ENCODE measurements at places on chromosomes 16 and 17.

GRCh38 chr16:68644715-68645493, at the start of gene CDH3:
Gene CDH3, plus strand, starts transcription at chr16:68645310. Its CDS starts 70 bp downstream, at chr16:68645380.
- DNase-seq, result no peak

- no peak for DNase-seq
Measured at GRCh38 chr17:57679906-57680695, 65.0 kb downstream of the CCDC182 start.

DNA sequence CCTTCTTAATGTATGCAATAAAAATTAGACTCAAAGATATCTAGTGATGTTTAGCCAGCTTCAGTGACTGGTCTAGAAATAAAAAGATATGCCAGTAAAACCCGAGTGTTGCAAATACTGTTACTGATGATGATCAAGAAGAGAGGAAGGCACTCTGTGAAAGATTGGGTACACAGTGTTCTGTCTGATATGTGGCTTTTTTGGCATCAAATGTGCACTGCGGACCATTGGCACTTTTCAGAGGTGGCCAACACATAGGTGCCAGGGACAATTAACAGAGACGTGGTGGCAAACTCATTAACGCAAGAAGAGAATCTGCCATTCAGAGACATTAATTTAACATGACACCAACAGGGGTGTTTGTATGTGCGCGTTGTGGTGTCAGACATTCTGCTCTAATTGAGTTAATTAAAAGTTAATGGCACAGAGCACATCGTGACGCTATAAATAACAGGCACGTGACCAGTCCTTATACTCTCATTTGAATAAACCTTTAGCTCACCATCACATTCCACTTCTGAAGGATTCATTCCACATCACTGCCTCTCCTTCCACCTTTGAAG, 549.3 kb upstream of the HSBP1 start:
- no peak for DNase-seq

DNA sequence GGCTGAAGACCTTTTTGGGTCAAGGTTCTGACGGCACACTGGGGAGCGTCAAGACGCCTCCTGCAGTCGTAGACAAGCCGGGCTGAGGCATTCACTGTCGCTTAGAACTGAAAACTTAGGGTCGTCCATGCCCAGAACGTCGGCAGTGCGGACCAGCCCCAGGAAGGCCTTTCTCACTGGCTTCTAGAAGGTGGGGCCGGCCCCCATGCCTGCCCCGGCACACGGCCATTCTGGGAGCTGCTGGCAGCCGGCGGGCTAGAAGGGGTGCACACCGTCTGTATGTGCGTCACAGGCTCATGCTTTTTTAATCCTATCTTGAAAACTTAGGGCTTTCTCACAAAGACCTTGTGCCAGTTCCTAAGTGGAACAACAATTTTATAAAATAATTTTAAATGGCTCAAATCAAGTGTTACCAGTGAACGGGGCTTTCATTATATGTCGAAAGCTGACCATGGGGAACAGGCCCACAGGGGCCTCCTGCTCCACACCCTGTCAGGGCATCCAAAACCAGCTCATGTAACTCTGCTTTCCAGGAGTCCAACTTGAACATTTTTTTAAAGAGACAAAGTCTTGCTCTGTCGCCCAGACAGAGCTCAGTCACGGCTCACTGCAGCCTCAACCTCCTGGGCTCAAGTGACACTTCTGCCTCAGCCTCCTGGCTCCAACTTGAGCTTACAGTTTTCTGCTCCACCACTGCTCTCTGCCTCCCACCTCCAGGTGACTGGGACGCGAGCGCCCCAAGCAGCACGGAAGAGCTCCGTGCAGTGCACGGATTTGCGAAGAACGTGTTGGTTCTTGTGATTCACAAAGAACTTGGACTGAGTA, 111.2 kb downstream of the ANKRD11 start:
- peak; percentile 61 for DNase-seq

DNA sequence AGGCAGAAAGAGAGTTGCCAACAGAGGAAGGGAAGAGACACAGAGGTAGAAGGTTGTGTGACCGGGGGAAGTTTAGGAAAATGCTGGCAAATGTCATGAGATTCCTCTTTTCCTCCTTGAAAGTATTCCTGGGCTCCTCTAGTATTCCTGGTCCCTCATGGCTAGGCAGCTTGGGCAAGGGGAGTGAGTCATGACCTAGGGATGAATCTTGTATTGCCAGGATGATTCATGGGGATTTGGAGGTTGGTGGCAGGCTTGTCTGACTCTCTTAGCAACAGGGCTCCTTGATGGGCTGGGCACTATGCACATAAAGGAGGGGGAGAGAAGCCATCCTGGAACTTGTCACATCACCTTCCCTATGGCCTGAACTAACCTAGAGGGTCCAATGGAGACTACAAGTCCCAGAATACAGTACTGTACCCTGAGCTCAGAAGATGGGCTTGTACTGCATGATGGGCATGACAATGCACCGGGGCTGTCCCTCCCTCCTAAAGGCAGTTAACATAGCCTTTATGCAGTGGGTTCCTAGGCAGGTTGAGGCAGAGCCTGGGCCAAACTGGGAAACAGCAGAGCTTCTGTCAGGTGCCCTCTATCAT, 2.1 kb upstream of the SEZ6 start:
- DNase-seq, result no peak

GRCh38 chr17:17412326-17412725, 64.5 kb upstream of the MED9 start:
- DNase-seq, result no peak

DNA sequence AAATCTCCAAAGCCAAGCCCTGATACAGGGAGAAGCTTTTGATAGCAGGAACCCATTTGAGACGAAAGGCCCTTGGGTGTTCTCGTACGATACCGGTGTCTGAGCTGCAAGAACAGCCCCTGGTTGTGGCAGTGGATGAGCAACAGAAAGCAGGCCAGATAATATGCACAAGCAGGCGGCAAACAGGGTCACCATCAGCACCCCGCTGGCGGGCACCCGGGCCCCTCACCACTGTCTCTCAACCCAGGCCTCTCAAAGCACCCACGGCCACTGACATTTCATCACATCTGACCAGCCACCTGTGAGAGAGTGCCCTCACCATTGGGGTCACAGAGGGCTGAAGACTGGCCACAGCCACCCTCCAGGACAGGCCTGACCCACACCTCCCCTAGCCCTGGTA, 230.4 kb downstream of the C16orf78 start:
- no peak for DNase-seq

DNA sequence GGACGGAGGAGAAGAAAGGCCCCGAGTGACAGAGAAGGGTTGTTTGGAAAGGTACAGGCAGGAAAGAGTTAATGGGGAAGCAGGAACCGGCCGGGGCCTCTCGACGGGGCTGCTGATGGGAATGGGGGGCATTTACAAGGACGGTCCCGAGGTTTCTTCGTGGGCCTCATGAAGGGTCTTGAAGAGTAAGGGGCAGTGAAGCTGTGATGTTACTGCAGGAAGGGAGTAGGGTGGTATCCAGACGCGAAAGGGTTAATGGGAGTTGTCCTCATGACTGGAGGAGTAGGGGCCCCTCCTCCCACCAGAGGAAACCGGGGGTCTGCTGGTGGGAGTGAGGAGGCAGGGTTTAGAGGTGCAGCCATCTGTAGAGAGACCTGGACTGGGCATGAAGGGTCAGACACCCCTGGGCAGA, 481 bp downstream of the PDK2 start:
- DNase-seq, result no peak

DNA sequence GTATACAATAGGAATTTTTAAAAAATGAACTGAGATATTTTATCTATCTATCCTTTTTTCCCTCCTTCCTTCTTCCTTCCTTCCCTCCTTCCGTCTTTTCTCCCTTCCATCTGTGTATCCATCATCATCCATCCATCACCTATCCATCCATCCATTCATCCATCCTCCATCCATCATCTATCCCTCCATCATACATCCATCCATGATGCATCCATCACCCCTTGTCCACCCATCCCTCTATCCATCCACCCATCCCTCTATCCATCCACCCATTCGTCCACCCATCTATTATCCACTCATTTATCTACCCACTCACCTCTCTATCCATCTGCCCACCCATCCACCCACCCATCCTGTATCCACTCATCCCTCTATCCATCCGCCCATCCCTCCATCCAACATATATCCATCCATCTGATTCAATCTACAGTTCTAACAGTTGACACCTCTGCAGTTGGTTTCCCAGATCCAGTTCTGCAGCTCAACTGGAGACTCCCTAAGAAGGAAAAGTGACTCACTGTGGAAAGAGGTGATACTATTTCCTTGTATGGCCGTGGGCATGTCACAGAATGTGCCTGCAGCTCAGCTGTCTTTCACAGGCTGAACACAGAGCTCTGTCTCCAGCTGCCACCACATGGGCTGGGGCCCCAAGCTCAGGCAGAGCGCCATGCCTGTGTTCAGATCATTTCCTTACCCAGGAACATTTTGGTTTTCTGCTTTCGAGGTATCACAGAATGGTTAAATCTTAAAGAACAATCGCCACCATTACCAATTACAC, 130.8 kb downstream of the XYLT1 start:
- no peak for DNase-seq

GRCh38 chr16:5776876-5777275, 679.3 kb upstream of the EEF2KMT start:
- no peak for DNase-seq

Measured in left ventricle myocardium superior (tissue), 1 donor.